ENCODE measurements at places on chromosomes 2 and 18.

DNA sequence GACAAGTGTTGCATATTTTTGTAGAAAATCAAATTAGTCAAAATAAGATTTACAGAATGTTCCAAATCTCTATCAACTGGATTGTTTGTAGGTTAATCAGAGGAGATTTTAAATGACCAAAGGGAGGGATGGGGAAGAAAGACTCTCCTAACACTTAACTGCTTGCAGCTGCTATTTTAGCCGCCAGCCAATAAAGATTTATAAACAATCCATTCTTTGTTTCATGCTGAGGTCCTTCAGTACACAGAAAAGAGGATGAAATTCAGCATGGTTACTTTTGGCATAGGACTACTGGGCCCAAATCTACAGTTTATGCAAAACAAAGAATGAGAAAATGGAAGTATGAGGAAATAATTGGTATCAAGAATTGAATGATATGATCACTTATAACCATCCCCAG, 86.4 kb upstream of the FN1 start:
- DNase-seq, result no peak

- no peak for DNase-seq
Measured at GRCh38 chr2:56286936-56287335, 103.1 kb downstream of the CCDC85A start.

DNA sequence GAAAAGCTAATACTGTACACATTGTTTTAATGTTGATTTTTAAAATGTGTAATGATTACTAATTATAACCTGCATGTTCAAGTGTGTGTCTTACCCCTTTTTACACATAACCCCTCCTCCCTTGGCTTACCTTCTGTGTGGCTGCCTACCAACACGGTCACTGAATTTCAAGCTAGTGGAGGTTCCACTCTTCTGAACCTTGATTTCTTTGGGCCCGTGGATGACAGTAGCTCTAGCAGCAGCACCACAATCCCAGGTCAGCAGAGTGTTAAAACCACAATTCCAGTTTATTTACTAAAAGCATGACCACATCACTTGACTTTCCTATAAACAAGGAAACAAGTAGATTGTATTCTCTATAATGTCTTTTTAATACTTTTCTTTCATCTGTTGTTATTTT, 56.9 kb downstream of the AFTPH start:
- DNase-seq, result no peak

GRCh38 chr2:19675003-19675629, 226.7 kb downstream of the TTC32 start:
- no peak for DNase-seq

GRCh38 chr2:127052771-127053691, 53.9 kb downstream of the BIN1 start:
- DNase-seq, result no peak

GRCh38 chr18:7548221-7548620, 18.9 kb upstream of the PTPRM start:
- no peak for DNase-seq
